ENCODE measurements at places on chromosomes 7 and 10.

- no peak for DNase-seq
Observed at GRCh38 chr7:22997871-22998518, 15.9 kb downstream of the HYCC1 start.

DNA sequence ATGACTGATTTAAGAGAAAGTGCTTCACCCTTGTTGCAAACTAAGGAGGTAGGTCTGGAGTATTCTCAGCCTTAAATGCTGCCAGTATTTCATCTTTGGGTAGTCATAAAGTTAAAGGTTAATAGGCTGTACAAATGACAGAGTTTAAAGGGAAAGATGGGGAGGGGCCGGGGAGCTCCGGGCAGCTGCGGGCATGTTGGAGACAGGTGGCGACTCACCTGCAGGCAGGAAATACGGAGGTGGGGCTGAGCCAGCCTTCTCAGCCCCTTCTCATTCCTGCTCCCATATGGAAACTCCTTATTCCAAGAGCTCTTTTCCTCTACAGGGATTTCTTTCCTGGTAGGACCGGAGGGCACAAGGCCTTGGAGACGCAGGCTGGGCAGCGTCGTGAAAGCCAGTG is 31.8 kb upstream of the HMX3 start:
- no peak for DNase-seq

- DNase-seq, result no peak
Observed at GRCh38 chr7:27215356-27215755, 15.5 kb upstream of the HOXA13 start.

DNA sequence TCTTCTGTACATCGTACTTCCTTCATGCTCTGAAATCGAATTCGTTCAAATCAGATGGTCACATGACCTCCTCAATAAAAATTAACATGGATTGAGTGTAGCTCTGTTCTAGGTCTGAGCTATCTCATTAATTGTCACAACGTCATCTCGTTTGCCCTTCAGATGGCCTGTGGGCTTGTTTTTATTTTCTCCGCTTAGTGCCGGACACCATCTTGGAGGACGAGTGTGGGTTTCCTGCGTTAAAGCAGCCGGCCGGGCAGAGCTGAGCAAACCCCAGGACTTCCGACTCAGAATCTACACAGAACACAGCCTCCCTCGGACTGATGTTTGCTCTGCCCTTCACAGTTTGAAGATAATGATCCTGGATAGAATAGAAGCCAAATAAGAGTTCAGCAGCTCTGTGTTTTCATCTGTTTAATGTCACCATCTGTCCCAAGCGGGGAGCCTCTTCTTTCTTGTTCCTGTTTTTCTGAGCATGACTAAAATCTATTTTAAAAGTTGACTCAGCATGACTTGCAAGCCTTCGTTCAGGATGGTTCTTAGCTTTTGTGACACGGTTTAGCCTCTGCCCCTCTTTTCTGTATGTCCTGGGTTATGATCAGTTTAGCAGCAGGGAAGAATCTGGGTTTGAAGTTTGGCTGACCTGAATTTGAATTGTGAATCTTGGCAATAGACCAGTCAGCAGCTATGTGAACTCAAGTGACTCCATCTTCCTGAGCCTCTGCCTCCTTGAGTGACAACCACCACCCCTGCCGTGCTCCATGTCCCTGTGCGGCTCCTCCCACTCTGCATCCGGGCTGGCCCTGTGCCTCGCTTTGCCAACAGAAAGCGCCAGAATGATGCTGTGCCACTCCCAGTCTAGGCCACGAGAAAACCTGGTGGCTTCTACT is 30.6 kb upstream of the GALNTL5 start:
- DNase-seq, result peak; percentile 55

GRCh38 chr10:113320211-113320610 is 232.6 kb upstream of the HABP2 start:
- DNase-seq, result no peak

DNA sequence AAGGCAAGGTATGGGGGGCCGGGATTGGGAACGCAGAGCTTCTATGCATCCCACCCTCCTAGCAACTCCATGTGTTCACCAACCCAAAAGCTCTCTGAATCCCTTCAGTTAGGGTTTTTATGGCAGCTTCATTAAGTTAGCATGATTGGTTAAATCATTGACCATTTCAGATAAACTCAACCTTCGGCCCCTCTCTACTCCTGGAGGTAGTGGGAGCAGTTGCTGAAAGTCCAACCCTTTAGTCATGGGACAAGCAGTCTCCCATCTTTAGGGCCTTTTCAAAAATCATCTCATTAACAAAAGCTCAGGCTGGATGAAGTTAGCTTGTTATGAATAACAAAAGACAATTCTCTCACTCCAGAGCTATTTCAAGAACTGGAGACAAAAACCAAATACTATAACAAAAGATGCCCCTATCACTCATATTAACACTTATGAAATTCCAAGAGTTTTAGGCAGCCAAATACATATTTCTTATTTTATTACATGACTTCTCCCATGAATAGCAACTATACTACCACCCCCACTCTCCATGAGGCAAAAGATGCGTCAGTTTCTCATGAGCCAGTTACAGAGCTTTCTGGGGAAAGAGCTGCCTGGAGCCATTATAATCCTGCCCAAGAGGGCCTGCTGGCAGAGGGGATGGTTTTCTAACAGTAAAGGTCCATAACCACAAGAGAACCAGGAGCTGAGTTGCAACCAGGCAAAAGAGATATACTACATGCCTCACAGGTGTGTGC is 44.6 kb downstream of the SLC16A12 start:
- DNase-seq, result no peak

DNA sequence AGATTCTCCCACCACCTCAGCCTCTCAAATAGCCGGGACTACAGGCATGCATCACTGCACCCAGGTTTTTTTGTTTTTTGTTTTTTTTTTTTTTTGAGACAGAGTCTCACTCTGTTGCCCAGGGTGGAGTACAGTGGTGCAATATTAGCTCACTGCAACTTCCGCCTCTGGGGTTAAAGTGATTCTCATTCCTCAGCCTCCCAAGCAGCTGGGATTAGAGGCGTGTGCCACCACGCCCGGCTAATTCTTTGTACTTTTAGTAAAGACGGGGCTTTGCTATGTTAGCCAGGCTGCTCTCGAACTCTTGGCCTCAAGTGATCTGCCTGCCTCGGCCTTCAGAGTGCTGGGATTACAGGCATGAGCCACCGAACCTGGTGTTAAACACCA is 107.5 kb upstream of the KIF5B start:
- DNase-seq, result no peak

DNA sequence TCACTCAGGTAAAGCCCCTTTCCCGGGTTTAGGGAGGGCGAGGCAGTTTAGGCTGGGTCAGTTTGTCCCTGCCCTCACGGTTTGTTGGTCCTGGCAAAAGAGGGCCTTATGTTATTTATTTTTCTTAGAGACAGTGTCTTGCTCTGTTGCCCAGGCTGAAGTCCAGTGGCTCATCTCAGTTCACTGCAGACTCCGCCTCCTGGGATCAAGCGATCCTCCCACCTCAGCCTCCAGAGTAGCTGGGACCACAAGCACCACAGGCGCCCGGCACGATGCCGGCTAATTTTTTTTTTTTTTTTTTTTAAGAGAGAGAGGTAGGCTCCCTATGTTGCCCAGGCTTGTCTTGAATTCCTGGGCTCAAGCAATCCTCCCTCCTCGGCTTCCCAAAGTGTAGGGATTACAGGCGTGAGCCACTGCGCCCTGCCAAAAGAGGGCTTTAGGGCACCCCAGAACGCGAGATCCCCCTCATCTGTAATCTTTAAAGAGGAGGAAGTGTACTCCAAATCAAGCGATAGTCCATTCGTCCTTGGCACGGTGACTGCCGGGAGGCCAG is 626 bp upstream of the BMS1 start:
- DNase-seq, result no peak

DNA sequence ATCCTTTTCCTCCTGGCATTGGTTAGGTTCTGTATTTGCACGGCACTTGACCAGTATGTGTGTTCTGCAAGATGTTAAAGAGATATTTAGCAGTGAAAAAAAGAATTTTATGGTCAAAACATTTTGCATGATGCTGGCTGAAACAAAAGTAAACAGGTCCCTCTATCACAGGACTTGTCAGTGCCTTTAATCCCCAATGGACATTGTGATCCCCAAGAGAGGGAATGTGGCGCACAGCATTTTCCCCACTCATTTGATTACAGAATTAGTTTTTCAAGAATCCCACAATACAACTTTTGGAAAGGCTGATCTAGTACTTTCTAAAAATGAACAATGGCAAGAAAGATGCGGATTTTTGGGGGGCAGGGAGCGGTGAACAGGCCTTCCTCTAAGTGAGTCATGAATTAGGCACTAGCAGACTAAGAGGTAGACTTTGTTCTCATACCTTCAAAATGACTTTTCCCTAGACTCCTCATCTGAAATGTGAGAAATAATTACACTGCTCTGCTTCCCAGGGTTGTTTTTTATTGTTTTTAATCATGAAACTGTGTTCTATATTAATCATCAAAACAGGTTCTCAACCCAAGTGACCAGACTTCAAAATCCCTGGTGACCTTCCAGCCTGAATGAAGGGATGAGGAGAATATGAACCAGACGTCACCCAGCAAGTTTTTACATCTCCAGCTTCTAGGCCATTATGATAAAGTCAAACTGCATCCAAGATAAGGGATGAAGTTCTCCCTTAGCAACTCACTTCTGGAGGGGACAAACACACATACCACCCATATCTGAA is 8.6 kb downstream of the FBXW4 start:
- DNase-seq, result no peak

DNA sequence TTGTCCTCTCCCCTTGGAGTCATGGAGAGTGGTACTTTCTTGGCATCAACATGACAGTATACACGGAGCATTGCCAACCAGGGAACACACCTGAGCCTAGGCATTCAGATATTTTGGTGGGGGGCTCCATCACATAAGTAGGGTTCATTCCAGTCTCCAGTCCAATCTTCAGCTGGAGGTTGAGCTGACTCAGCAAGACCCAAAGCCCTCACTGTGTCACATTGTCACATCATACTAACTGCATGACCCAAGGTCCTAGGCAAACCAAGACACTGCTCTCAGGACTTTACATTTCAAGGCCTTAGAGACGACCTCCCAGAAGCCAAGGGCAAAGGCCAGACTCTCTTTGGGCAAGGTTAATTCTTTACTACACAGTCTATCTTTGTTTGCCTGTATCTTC is 190.1 kb downstream of the TMEM178B start:
- DNase-seq, result no peak

DNA sequence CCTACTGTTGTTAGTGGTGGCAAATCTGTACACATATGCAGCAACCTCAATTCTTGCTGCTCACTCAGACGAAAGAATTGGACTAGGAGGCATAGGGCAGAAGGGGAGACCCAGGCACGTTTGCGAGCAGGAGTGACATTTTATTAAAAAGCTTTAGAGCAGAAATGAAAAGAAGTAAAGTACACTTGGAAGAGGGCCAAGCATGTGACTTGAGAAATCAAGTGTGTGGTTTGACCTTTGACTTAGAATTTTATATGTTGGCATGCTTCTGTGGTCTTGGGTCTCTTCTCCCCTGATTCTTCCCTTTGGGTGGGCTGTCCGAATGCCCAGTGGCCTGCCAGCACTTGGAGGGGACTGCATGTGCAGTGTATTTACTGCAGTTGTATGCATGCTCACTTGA is 205.5 kb upstream of the SEMA3D start:
- no peak for DNase-seq

- DNase-seq, result peak; percentile 61
Observed at GRCh38 chr10:62870866-62871265, 54.7 kb upstream of the EGR2 start.

DNA sequence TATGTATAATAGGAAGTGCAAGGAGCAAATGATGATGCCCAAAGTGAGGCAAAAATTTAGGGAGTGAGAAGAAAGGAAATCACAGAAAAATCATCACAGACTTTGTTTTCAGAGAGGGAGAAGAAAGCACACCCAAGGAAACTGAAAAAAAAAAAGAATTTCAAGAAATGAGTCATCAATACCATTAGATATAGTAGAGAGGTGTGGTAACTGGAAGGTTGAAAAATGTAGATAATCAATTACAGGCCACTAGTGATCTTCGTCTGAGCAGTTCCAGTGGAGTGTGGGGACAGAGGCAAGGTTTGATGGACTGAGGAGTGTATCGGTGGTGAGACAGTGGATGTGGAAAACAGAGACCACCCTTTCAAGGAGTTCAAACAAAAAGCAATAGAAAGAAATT is 31.7 kb downstream of the ASB4 start:
- no peak for DNase-seq

GRCh38 chr10:120511165-120511564 is 54.1 kb downstream of the PLPP4 start:
- no peak for DNase-seq

DNA sequence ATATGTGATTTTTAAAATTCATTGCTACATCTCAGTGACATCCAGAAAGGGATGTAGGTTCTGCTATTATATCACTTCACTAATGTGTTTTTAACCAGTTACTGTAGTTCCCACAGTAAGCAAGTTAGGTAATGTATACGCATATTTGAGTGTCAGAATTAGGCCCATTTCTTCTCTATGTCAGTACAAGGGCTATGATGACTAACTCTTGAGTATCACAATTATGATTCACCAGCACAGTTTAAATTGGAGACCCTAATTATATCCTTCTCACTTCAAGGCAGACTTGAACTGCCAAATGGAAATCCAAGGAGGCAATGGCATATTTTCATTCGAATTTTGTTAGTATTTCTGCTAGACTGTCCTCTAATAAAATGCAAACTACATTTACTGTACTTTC is 23.6 kb downstream of the BZW2 start:
- no peak for DNase-seq

DNA sequence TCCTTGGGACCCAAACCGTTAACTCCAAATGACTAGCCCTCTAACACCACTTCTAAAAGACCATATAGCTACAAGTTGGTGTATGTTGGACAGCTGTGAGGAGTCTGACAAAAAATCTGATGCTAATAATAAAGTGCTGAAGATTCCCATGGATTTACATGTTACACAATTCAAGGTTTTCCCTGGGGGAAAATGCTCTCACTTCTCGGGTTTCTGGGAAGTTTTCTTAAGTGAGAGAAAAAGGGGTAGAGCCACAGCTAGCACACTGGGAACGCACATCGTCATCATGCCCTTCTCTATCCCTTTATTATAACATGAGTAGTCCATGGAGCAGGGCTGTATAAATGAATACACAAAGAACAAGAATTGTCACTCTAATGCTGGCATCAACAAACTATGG is 162.1 kb downstream of the CHCHD3 start:
- no peak for DNase-seq

GRCh38 chr10:133011882-133012281 is 69.5 kb upstream of the CFAP46 start:
- no peak for DNase-seq

DNA sequence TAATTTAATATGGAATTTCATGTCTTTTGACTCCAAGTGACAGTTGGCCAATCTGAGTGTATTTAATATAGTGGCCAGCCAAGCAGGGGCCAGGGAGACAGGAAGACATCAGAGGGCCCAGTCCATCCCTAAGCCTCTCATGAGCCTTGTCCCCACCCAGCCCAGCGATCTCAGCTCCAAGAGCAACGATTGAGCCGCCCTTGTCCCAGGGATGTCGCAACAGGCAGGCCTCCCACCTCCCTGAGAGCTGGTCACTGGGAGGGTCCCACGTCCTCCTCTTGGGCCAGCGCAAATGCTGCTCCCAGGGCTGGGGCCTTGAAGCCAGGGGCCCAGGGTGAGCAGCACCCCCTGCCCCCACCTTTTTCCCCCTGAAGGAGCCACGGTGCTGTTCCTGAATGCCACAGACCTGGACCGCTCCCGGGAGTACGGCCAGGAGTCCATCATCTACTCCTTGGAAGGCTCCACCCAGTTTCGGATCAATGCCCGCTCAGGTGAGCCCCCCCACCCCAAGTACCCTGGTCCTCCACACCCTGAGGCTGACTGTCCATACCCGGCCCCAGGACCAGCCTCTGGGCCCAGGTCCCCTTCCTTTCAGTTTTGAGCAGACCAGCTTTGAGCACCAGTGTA is 29.4 kb downstream of the C10orf105 start:
- DNase-seq, result no peak

GRCh38 chr7:121336579-121336978 is 7.8 kb downstream of the WNT16 start:
- no peak for DNase-seq
